Midbrain (tissue), 1 donor: ENCODE measurements at places on chromosomes 3 and 15.

- no peak for DNase-seq
Observed at GRCh38 chr3:106577241-106577640, 708.4 kb upstream of the CBLB start.

DNA sequence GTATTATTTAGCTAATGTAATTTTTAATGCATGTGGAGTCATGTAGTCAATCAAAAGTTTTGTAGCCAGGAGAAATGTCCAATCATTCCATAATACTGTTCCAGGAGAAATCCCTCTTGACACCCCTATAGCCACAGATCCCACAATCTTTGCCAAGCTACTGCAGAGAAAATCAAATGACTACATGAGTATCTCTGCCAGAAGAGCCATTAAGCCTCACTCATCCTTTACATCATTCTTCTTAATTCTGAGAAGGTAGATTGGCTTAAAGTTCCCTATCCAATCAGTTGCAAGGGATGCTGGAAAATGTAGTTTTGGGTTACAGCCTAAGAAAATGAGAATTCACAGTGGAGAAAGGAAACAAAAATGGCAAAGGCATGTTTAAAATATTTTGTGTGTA is 502.1 kb downstream of the ZBBX start:
- DNase-seq: no peak

DNA sequence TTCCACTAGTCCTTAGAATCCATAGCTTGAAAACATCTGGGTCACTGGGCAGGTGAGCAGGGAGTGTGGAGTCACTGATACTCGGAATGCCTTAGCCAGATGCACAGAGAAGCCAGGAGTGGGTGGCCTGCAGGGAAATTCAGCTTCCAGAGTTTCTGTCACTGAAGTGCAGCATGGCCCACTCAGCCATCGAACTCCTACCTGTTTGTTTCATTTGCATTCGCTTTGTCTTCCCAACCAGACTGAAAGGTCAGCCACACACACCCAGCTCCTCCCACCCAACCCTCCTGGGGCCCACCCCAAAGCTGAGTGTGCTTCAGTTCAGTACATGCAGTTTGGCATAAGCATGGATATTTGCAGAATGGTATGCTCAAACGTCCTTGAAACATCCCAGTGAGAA is 124.5 kb upstream of the ATP10A start:
- no peak for DNase-seq

DNA sequence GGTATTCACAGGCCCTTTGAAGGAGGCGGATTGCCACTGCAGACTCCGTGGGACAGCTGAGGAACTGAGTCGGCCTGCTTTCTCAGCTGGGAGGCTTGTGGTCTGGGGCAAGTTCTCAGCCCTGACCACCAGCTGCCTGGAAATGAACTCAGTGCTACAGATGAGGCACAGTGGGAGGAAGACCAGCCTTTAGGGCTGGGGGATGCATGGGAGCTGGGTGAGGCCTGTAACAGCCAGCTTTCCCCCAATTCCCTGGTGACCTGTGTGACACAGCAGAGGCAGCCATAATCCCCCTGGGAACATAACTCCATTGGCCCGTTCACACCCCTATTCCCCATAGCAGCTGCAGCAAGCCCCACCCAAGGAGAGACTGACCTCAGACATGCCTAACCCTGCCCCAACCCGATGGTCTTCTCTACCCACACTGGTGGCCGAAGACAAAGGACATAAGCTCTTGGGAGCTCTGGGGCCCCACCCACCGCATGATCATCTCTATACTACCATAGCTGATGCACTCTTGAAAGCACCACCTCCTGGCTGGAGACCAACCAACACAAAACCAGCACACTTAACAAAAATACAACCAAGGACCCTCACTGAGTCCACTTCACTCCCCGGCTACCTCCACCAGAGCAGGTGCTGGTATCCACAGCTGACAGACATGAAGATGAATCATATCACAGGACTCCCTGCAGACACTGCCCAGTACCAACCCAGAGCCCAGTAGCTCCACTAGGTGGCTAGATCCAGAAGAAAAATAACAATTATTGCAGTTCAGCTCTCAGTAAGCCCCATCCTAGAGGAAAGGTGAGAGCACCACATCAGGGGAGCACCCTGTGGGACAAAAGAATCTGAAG is 24.9 kb downstream of the ZMAT3 start:
- no peak for DNase-seq
